ENCODE measurements at places on chromosomes 4 and X.

DNA sequence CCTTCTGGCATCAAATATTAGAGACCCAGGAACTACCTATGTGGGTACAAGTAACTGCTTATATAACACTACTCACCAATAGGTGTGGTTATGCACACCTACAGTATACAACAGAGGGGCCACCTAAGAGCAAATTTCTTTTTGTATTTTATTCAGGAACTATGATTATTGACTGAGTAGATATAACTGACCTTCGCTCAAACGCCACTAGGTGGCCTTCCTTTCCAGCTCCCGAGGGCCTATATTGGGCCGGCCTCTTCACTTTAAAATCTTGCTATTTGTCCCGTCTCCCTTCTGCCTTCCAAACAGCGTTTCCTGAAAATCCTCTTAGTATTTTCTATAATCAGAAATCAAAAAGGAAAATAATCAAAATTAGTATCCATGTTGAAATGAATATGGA, 19.9 kb upstream of the PABPC5 start:
- peak; percentile 12 for DNase-seq

DNA sequence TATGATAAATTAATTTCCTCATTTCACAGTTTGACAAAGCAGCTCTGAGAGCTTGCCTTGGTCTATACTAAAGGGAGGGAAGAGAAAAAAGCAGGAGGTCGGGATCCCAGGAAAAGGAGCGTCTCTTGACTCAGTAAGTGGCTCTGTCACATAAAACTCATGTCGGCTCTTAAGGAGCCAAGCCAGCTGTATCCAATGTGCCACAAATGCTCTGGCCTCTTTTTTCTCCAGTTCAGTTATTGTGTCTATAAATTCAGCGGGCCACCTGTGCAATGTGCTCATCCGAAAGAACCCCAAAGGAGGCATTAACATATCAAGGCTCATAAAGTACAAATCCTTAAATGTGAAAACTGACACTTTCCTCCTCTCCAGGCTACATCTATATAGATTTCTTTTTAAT, 337.7 kb upstream of the FAM241A start:
- no peak for DNase-seq

DNA sequence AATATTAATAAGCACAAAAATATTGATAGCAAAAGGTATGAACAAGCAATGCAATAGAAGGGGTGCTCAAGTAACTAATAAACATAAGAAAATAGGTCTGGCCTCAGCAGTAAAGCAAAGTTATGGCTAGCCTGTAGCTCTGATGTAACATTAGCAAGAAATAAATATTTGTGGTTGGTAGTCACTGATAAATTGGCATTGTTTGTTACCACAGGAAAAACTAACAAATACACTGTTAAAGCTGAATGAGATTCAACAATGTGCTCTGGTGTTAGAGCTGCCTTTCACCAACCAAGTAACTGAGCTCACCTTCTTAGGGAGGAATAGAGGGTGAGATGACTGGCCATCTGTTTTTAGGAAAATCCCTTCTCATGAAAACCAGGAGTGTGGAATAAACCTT, 71.4 kb downstream of the AREG start:
- DNase-seq = no peak

GRCh38 chrX:75883446-75883845, 98.4 kb upstream of the MAGEE2 start:
- no peak for DNase-seq

GRCh38 chr4:143406523-143406922, 69.8 kb downstream of the GAB1 start:
- no peak for DNase-seq

DNA sequence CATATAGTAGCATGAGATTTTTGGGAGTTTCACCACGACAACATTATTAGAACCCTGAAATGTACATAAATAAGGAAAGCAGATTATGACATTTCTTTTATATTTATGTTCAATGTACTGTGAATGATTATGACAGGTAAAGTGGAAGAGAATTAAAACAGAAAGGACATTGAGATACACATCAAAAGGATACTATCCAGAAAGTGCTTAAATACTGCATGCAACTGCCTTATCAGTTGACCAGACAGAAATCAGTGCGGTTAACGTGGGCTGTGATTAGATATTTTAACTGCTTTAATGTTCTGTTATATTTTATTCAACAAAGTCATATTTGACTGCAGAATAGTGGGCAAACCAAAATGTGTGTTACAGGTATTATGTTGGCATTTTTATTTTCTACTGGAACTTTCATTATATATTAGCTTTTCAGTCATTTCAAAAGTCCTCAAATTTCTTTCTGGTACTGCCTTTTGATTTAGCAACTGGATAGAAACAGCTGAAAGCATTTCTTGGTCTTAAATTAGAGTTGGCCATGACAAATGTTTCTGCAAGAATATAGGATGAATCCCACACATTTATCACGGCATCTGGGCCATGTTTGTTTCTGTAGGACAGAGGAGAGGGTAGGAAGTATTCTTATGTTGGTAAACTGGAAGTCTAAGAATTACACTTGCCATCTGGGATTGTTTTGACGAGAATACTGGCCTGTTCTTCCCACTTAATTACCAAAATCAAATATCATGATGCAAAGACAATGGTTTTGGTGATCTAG, 255.2 kb downstream of the SLC39A8 start:
- no peak for DNase-seq

GRCh38 chrX:79146640-79147390, 2.3 kb downstream of the GPR174 start:
- DNase-seq = no peak

DNA sequence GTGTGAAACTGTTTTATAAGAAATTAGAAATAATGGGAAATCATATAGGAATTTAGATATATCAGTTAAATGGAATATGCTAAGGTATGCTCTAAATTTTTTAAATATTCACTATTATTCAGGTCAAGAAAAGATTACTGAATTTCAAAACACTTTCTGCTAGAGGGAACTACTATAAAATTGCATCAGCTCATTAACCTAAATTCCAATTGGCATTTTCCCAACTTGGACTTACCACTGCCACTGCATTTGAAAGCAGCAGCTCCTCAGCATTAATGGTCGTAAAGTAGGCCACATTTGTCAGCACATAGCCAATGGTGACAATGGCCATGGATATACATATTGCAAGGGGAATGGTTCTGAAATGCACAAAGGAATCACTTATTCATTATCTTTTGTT, 57.3 kb downstream of the SLC7A11 start:
- no peak for DNase-seq

DNA sequence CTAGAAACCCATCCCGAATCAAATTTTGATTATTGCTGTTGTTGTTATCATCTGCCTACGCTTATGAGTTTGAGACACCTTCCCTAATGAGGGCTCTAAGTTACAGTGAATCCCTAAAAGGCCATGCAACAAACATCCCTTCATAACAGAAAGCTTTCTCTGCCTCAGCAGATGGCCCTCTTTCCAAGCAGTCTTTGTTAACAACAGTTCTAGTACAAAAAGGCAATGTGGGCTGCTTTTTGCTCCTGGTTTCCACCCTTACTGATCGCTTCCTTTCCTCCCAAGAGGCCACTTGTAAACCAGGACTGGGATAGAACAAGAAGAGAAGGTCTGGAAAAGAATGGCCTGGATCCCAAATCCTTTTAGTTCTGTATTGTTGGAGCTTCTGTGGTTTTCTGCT, 24.2 kb downstream of the GPC4 start:
- DNase-seq = peak; percentile 3

DNA sequence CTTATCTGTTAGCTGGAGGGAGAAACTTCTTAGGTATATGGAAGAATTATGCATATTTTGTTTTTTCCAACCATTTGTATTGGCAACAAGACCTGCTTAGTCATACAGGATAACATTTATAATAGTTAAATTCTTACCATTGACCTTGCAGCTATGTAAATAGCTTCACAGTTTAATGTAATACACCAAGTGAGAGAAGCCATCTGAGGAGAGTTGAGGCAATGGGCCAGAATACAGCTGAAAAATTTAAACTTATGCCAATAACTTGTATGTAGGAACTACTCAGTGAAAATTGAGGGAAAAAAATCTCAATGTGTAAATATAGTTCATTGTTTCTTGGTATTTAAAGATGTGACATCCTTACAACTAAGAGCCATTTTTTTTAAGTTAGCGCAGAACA, 273.5 kb downstream of the DACH2 start:
- no peak for DNase-seq

- DNase-seq = no peak
Observed at GRCh38 chr4:57102050-57102624, 8.0 kb downstream of the IGFBP7 start.

- DNase-seq = no peak
Observed at GRCh38 chr4:185773419-185773818, 38.6 kb downstream of the SORBS2 start.

DNA sequence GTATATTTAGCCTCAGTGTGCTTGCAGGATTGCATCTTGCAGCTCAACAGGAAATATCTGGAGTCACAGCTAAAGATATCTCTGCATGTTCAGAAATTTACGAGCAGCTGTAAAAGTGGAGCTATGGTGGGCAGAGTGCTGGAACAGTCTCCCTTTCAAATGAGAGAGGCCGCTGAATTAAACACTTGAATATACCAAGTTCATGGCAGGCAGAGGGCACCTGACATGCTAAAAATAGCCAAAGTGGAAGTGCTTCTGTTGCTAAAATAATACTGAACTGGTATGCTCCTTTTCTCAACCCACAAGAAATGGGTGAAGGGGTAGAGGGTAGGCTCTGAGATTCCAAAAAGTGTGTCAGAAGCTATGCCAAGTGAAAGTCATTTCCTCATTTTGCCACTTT, 98.1 kb downstream of the MGST2 start:
- DNase-seq = peak; percentile 23

GRCh38 chrX:38513112-38513742, 48.1 kb upstream of the TSPAN7 start:
- peak; percentile 85 for DNase-seq

GRCh38 chr4:20764366-20764992, 64.2 kb downstream of the PACRGL start:
- no peak for DNase-seq

GRCh38 chr4:140049849-140050637, 103.9 kb downstream of the MAML3 start:
- DNase-seq = peak; percentile 95

DNA sequence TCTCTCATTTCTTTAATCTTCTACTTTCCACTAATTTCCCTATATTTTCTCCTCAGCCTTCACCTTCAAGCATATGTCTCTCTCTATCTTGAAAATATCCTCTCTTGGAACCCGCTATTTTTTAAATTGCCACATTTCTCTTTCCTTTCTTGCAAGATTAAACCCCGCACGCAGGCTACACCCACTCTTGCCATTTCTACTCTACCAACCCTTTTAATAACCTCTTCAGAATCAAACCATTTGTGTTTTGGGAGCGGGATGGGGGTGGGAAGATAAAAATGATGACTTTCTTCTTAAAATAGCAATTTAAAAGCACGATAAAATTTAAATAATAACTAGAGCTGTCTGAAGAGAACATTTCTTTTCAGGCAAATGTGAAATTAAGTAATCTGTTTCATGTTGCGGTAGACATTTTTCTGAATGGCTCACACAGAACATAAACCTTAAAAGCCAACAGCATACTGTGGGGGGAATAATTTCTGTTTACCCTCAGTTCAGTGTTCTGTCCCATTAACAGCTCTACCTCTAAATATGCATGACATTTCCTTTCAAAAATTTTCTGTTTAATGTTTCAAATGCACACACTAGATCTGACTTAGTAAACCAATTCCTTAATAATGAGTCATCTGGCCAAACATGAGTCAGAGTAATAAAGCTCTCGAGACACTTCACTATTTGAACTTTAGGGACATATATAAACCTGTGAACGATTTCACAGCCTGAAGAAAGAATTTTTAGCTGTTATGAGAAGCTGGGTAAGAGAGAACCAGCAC, 20.5 kb downstream of the ARSJ start:
- DNase-seq = no peak
